ENCODE measurements at places on chromosomes 11 and 22.
A peak's percentile ranks its signal among the peaks of the same experiment; 100 is the strongest.

DNA sequence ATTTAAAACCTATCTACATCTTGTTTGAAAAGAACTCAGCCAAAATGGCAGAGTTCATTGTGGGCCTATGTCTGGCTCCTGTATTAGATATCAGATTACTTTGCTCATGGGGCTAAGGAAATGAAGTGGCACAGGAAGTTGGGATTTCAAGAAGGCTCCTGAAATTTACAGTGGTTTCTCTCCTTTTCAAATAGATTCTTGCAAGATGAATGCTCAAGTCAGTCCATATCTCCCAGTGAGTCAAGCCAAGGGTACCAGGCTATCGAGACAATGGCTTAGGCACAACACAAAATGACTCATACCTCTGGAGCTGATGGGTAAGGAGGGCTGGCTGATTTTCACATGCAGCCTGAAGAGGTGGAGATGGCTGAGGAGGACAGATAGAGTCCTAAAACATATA, 24.1 kb upstream of the APOA1 start:
- no peak for DNase-seq

- DNase-seq = peak; percentile 46
These were observed 39.0 kb downstream of the ADAMTS8 start for GRCh38 chr11:130389335-130389935.

GRCh38 chr22:26320447-26320846, 108.6 kb upstream of the ASPHD2 start:
- no peak for DNase-seq

DNA sequence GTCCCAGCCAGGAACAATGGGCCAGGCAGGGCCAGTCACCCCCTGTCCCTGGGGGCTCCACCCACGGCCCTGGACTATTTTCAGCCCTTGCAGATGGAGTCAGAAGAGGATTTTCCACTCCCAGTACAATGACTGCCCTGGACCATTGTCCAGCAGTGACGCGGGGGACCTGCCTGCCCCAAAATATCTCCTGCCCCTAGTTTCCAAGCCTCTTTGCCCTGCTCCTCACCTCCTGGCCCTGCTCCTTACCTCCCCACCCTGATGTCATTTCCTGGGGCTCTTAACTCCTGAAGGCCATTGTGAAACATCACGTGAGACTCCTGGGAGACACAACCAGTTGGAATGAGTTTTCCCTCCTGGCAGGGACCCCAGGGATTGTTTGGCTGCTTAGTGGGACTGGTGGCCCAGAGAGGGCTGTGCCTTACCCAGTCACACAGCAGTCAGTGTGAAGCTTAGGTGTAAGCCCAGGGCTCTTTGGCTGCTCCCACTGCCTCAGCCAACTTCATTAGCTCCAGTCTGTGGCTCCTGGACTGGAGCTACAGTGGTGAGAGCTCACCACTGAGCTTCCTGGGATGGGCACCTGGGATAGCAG, 22.2 kb downstream of the P2RY2 start:
- no peak for DNase-seq

DNA sequence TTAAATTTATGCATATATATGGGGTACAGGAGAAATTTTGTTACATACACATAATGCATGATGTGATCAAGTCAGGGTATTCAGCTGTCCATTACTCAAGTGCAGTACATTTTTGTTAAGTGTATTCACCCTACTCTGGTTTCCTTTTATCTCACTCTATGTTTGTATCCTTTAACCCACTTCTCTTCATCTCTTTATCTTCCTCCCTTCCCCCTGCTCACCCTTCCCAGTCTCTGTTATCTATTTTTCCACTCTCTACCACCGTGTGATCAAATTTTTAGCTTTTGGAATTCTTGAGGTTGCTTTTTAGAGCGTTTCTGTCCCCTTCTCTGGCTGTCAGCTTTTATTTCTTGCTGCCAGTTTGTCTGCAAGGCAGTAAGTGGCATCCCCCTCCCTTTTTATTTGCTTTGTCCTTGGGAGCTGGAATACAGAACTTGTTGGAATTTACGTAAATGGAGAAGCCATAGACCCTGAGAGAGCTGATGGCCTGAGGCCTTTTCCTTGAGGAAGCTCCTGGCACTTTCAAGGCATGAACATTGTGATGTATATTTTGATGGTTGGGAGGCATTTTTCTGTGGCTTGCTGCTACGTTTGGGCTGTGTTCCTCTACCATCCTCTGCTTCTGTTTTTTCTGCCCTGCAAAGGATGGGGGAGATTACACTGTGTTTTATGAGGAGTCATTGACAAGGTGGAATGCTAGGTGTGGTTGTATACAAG, 148.6 kb downstream of the LDLRAD3 start:
- DNase-seq = no peak

DNA sequence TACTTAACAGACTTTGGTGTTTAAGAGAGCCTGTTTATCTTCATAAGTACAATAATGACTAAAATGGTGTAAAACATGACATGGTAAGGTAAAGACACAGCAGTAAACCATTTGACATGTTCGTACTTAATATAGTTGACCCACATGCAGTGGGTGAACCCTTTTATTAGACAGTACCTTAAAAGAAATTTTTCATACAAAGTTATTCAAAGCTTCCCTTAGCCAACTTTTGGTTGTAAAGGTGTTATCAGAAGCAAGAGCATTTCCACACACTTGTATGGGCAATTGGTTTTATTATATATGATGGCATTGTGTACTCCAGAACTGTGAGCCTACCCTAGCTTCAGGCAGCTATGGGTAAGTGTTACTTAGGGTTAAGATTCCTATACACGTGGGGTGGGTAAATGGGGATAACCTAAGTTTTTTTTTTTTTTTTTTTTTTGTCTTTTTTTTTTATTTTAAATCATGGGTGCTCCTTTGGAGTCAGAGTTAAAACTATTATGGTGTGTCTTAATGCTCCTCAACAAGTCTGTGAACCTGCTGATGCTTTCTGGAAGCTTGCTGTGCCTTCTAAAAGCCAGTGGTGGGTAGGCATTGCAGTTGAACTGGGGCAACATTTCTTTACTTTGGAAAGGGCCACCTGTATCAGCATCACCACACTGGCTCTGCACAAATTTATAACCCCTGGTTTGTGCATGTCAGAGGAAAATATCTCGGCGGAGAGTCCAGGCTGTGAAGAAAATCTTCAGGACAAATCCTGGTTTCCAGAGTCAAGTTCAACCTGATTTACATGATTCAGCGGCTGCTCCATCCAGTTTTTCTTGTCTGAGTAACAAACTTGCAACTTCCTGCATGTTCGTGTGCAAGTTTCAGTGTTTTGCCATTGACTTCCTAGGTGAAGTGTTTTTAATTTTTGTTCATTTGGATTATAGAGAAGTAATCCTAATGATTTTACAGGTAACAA, 3.3 kb downstream of the PCF11 start:
- peak; percentile 33 for DNase-seq

DNA sequence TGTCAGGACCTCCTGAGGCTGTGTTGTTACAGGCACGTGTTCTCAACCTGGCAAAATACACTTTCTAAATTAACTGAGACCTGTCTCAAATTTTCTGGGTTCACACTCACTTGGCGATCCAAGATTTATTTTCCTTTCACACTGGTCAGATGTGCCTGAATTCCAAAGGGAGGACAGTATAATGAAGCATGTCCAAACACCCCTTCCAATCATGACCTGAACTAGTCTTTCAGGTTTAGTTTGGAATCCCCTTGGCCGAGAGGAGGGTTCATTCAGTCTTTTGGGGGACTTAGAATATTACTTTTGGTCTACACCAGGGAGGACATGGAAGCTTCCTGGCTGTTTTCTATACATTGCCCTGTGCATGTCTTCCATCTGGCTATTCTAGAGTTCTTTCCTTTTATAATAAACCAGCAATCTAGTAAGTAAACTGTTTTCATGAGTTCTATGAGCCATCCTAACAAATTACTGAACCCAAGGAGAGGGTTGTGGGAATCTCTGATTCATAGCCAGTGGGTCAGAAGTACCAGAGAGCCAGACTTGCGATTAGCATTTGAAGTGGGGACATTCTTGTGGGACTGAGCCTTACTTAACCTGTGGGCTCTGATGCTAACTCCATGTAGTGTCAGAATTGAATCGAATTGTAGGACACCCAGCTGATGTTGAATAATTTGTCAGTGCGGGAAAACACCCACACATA, 14.8 kb upstream of the TMEM216 start:
- no peak for DNase-seq

GRCh38 chr11:122363296-122363695, 247.3 kb upstream of the BLID start:
- no peak for DNase-seq

DNA sequence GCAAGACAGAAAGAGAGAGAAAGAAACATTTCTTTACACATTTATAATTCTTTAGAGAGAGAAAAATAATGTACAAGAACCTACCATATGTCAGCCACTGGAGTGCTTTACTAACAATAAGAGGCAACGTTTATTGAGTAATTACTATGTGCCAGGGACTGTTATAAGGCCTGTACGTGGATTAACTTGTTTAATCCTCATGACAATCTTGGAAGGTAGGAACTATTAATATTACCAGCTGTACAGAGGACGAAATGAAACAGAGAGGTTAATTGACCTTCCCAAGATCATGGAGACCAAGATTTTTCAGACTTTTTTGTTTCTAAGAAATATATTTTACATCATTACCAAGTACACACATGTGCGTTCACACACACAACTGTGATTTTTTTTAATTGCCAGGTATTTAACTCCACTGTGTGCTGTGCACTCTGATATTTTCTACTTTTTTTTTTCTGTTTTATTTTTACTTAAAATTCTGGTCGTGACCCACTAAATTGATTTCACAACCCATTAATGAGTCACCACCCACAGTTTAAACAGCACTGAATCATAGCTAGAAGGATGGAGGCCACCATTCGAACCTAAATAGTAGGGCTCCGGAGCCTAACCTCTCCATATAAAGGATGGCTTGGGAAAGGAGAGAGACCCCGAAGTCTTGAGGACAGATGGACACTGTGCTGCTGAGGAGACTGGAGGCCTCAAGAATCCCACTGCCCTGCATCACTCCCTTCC, 21.4 kb downstream of the CREB3L1 start:
- no peak for DNase-seq

DNA sequence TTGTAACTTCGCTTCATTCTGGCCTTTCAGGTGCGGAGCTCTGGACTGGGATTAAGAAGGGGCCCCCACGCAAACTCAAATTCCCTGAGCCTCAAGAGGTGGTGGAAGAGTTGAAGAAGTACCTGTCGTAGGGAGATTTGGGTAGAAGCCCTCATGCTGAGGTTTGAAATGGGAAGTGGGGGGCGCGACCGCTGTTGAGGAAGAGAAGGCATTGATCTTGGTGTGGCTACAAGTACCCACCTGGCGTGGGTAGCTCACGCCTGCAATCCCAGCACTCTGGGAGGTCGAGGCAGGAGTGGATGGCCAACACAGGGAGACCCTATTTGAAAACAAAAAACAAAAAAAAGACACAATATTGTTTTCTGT, 779 bp downstream of the SELENOH start:
- DNase-seq = no peak

- DNase-seq = no peak
These were observed 204.4 kb upstream of the ANO5 start for GRCh38 chr11:21988477-21988876.

- DNase-seq = no peak
These were observed 104.7 kb downstream of the NAV2 start for GRCh38 chr11:19817265-19817851.

DNA sequence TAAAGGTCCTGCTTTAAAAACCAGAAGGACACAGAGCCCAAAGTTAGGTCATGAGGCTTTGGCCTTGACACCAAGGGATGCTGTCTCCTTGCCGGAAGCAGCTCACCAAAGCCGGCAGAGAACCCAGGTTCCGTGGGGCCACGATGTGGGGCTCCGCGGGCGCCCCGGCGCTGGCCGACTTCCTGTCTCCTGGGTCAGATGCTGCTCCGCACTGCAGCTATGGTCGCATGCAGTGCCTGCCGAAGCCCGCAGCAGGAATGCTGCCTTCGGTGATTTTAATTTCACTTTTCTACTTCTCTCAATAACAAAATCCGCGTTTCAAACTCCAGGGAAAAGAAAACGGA, 454 bp upstream of the OTUB1 start:
- DNase-seq = peak; percentile 78

GRCh38 chr11:96188243-96189006, 154.6 kb downstream of the MAML2 start:
- DNase-seq = no peak

- no peak for DNase-seq
These were observed 62.0 kb downstream of the ZNF280B start for GRCh38 chr22:22446517-22446916.

GRCh38 chr11:94910270-94910669, 63.1 kb downstream of the CWC15 start:
- no peak for DNase-seq

DNA sequence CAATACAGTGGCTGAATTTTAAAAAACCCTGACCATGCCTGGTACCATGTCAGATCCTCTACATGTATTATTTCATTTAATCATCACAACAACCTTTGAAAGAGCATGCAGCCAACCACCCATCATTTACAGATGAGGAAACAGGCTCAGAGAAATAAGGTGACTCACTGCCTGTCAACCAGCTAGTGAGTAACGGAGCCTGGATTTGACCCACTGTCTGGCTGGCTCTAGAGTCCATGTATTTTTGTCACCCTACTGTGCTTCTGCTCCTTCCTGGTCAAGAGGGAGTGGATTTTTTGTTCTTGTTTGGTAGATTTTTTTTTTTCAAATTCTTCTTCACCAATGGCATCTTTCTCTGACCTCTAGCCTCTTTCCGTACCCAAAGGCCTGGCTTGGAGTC, 77.4 kb downstream of the CWC15 start:
- DNase-seq = no peak

DNA sequence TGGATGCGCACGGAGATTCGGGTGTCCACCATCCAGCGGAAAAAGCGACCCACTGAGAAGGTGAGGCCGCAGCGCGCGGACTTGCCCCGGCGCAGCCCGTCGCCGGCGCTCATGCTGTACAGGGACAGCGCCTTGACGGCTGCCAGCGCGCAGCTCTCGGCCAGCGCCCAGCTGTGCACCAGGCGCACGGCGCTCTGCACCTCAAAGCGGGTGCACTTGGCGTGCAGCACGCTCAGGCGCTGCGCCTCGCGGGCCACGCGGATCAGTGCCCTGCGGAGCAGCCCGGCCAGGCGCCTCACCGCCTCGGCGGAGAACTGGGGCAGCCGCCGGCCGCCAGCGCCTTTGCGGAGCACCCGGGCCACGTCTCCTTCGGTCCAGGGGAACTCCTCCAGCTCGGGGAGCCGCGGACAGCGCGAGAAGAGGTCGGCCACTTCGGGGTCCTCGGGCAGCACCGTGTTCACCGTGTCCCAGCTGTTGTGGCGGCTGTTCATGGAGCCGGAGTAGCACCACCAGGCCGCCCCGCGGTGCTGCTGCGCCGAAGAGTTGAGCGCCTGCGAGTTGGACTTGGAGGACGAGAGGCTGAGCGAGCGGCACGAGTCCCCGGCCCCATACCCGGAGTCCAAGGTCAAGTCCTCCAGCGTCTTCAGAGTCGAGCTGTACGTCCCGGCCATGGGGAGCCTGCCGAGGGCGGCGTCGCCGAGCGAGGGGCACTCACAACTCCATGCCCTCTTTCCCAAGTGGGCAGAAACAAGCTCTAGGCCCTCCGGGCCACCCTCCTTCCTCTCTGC, 703 bp downstream of the ABTB2 start:
- DNase-seq = peak; percentile 37

- DNase-seq = no peak
These were observed 14.0 kb downstream of the C11orf42 start for GRCh38 chr11:6219359-6219758.

Measured in CD4-positive, alpha-beta T cell treated with Interleukin-12 subunit alpha and Interleukin-12 subunit beta, for 1 hour (primary cell).